Naive thymus-derived CD4-positive, alpha-beta T cell (primary cell): ENCODE measurements at places on chromosomes 5 and 9. TPM values are rescaled to one million over a fixed set of nuclear protein-coding genes. Genes with fewer than 3 reads are reported as not detected.

Gene SPINK6
- total RNA-seq, result not detected in 2 replicates

Gene NAIF1
- total RNA-seq, result 11.8 TPM

DNA sequence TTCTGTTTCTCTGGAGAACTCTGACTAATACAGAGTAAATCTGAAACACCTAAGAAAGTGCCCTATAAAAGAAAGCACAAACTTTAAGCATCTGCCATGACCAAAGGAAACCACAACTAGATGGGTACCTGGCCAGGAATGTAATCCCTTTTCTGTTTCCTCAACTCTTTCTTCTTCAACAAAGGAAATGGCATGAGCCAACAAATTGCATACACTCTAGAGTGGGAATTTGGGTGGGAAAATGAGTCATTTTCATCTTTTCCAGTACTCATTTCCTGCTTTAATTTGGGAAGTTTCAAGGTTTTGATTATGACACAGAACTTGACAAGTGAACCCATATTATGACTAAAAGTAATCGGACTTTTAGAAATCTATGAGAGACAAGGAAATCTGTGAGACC is 349.2 kb upstream of the RORB start:
- no peak for DNase-seq
- H3K4me1 ChIP-seq, result no peaks in the 10 kb centered on the region
- no peaks in the 10 kb centered on the region for H3K27me3 ChIP-seq
- H3K27ac ChIP-seq, result no peak overlapping the region
- H3K4me3 ChIP-seq, result no peak overlapping the region

- DNase-seq, result no peak
- H3K4me3 ChIP-seq, result no peak overlapping the region
- no peaks in the 10 kb centered on the region for H3K27me3 ChIP-seq
- H3K27ac ChIP-seq, result no peak overlapping the region
Observed at GRCh38 chr5:119418606-119419100, 33.6 kb upstream of the HSD17B4 start.

GRCh38 chr5:69004127-69004526 is 89.7 kb upstream of the SLC30A5 start:
- DNase-seq, result no peak
- no peaks in the 10 kb centered on the region for H3K36me3 ChIP-seq
- no peaks in the 10 kb centered on the region for H3K27me3 ChIP-seq
- no peak overlapping the region for H3K27ac ChIP-seq

GRCh38 chr5:65821966-65822365 is 100.0 kb downstream of the NLN start:
- no peaks in the 10 kb centered on the region for H3K36me3 ChIP-seq
- H3K27ac ChIP-seq, result no peak overlapping the region
- no peaks in the 10 kb centered on the region for H3K27me3 ChIP-seq

Gene BARHL1
- total RNA-seq, result not detected

GRCh38 chr9:99058964-99059921 is 45.7 kb upstream of the TGFBR1 start:
- H3K4me1 ChIP-seq, result peaks cover 56% of the 10 kb centered on the region
- H3K36me3 ChIP-seq, result no peaks in the 10 kb centered on the region
- H3K27ac ChIP-seq, result peak overlapping the region; percentile 1
- DNase-seq, result peak; percentile 39
- no peaks in the 10 kb centered on the region for H3K27me3 ChIP-seq
- H3K4me3 ChIP-seq, result peak overlapping the region; percentile 56

Gene RARS1
- 59.1 TPM for total RNA-seq

Gene ZNF367
- total RNA-seq, result 5.5 TPM

DNA sequence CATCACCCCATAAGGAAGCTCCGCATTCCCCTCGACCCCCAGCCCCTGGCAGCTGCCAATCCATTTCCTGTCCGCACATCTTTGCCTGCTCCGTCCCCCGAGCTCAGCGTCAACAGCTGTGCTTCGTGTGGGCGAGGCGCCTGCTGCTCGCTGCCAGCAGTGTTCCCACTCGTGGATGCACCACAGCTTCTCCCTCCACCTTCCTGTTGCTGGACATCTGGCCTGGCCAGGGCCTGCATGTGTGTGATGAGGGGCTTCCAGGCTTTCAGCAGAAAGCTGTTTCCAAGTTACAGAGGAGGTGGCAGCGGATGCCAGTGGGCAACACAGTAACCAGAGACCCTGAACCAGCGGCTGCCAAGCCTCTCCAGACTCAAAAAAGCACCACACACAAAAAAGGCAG is 86.0 kb downstream of the PRRT1B start:
- H3K27ac ChIP-seq, result no peak overlapping the region
- H3K4me3 ChIP-seq, result no peak overlapping the region
- H3K36me3 ChIP-seq, result peaks cover 32% of the 10 kb centered on the region
- no peak for DNase-seq
- H3K27me3 ChIP-seq, result no peaks in the 10 kb centered on the region
- peaks cover 12% of the 10 kb centered on the region for H3K4me1 ChIP-seq

- H3K4me1 ChIP-seq, result no peaks in the 10 kb centered on the region
- H3K4me3 ChIP-seq, result no peak overlapping the region
- no peaks in the 10 kb centered on the region for H3K27me3 ChIP-seq
- no peak for DNase-seq
- H3K36me3 ChIP-seq, result no peaks in the 10 kb centered on the region
Observed at GRCh38 chr9:22170990-22171670, 162.0 kb upstream of the CDKN2B start.

DNA sequence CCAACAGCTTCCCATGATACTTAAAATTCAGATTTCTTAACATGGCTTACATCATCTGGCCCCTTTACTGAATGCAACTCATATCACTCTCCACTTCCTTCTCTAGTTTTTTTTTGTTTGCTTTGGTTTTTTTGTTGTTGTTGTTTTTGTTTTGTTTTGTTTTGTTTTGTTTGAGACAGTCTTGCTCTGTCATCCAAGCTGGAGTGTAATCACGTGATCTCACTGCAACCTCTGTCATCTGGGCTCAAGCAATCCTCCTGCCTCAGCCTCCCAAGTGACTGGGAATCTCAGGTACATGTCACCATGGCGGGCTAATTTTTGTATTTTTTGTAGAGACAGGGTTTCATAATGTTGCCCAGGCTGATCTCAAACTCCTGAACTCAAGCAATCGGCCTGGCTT is 41.4 kb downstream of the CPLANE1 start:
- DNase-seq, result no peak
- H3K4me1 ChIP-seq, result no peaks in the 10 kb centered on the region
- peaks cover 5% of the 10 kb centered on the region for H3K36me3 ChIP-seq
- no peaks in the 10 kb centered on the region for H3K27me3 ChIP-seq

DNA sequence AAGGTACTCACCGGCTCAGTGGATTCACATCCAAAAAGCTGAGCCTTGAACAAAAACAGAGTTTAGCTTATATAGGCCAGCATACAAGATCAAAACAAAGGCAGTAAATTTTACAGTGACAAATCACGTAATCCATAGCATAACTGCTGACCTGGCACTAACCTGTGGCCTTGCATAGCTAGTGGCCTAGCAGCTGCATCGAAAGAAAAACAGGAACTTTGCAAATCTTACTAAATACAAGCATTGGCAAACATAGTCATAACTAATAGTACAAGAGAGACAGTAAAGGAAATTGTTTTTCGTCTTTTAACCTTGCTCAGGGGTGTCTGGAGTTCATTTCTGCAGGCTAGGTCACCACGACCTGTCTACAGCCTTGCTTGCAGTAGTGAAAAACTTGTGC is 4.8 kb downstream of the HSDL2 start:
- no peak for DNase-seq
- H3K4me1 ChIP-seq, result peaks cover 9% of the 10 kb centered on the region
- no peaks in the 10 kb centered on the region for H3K27me3 ChIP-seq
- no peak overlapping the region for H3K4me3 ChIP-seq

DNA sequence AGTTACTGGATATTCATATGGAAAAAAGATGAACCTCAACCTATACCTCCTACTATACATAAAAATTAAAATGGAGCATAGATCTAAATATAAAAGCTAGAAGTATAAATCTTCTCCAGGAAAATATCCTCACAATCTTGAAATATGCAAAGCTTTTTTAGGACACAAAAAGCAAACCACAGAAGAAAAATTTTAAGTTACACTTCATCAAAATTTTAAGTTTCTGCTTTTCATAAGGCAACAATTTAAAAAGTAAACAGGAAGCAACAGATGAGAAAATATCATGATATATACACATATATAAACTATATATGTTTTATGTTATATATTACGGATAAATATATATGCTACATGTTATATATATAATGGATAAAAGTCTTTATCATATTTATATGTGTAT is 157.5 kb downstream of the ADAMTS6 start:
- H3K27me3 ChIP-seq, result no peaks in the 10 kb centered on the region
- no peak overlapping the region for H3K4me3 ChIP-seq
- no peaks in the 10 kb centered on the region for H3K36me3 ChIP-seq
- H3K4me1 ChIP-seq, result no peaks in the 10 kb centered on the region
- H3K27ac ChIP-seq, result no peak overlapping the region

- no peak overlapping the region for H3K27ac ChIP-seq
- no peak overlapping the region for H3K4me3 ChIP-seq
- H3K27me3 ChIP-seq, result no peaks in the 10 kb centered on the region
- DNase-seq, result no peak
Observed at GRCh38 chr9:126229501-126229900, 97.1 kb upstream of the MVB12B start.

Gene UBE2QL1
- 0.21 TPM for total RNA-seq

- H3K36me3 ChIP-seq, result peaks cover 10% of the 10 kb centered on the region
- H3K27ac ChIP-seq, result no peak overlapping the region
- H3K4me1 ChIP-seq, result no peaks in the 10 kb centered on the region
- no peak for DNase-seq
- no peak overlapping the region for H3K4me3 ChIP-seq
Observed at GRCh38 chr5:126628102-126628501, 27.4 kb downstream of the PHAX start.

Gene LHX3
- total RNA-seq, result 0.15 TPM
